HuH-7.5 (cell line): ENCODE measurements at places on chromosomes 6 and 20.
A peak's percentile ranks its signal among the peaks of the same experiment; 100 is the strongest.

- DNase-seq = no peak
Observed at GRCh38 chr20:4018023-4018748, 2.8 kb upstream of the RNF24 start.

DNA sequence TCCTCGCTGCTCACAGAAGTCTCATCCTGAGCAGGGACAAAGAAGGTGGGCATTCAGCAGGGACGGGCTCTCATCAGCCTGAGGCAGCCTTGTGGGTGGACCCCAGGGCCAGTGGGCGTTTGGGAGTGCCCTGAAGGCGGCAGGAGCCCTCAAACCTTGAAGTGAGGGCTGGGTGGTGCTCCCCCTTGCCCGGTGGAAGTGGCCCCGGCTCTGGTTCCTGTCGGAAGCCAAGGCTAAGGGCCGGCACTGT lies 110.5 kb downstream of the NOL4L start:
- DNase-seq = no peak

DNA sequence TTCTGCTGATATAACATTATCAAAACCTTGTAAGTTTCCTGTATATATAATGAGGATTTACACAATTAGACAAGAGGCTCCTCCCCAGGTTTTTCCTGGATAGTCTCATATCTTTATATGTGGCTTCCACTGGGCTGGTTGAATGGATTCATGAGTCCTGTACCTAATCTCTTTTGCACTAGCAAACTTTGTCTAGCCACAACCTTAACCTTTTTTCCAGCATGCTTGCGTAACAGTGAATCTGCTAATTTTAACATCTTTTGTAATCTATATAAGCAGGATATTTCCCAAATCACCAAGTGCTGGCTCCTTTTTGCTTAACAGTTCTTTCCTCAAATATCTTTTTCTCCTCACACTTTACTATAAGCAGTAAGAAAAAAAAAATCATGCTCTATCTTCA lies 153.6 kb downstream of the COL21A1 start:
- no peak for DNase-seq

DNA sequence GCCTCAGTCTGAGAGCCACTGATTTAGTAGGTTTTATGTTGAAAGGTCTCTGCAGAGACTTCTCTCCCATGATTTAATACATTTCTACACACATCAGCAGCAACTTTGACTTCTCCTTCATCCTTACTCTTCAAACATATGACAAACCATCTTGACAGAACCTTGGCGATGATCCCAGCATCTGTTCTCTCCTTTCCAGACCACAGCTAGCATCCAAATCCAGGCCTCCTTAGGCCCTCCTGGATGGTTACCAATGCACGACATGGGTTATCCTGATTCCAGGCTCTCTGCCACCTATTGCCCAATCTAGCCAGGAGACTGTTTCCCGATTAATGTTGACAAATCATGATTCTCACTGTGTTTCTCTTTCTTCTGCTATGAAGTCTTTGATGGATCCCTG lies 16.8 kb downstream of the LAMA4 start:
- DNase-seq = no peak

DNA sequence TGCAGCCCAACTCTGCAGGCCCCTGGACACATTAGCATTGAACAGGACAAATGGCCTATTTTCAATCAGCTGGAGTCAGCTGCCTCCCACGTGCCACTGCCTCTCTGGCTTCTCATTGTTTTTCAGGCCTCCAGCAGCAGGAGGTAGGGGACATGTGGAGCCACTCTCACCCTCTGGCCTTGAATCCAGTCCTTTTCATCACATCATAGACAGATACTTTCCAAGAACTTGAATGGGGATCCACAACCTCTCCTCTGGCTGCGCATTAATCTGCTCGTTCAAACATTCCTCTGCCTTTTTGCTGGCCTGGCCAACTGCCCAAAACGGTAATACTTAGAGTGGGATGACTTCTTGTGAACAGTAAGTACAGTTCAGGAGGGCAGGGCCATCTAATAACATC lies 592.3 kb downstream of the PKHD1 start:
- no peak for DNase-seq

GRCh38 chr6:150093397-150093796 lies 24.5 kb upstream of the ULBP3 start:
- no peak for DNase-seq

- no peak for DNase-seq
Observed at GRCh38 chr20:57393321-57394120, 2.3 kb downstream of the RBM38 start.

- no peak for DNase-seq
Observed at GRCh38 chr6:136962661-136963060, 40.6 kb downstream of the SLC35D3 start.

DNA sequence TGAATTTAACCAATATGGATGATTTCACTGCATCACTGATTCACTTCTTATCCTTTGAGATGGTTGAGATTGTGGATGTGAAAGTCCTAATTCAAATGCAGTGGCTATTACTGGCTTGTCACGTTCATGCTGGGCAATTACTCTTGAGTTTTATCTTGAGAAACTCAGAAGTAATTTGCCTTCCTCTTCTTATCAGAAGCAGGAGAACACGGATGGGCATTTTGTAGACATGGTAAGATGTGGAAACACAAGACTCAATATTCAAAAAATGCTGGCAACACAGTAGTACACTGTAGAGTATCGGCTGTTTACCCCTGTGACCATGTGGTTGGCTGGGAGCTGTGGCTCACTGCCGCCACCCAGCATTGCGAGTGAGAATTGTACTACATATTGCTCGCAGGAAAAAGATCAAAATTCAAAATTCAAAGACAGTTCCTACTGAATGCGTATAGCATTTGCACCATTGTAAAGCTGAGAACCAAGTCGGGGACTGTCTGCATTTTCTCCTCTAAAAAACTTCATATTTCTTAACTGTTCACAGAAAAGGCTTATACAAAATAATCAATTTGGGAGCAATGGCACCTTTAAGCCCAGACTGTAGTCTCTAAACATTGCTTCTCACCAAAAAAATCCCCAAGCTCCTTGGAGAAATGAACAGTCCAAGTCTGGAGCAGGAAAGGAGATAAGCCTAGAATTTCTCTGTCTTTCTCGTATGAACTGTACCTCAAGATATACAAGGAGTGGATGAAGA lies 61.9 kb upstream of the ELOVL5 start:
- DNase-seq = peak; percentile 31

DNA sequence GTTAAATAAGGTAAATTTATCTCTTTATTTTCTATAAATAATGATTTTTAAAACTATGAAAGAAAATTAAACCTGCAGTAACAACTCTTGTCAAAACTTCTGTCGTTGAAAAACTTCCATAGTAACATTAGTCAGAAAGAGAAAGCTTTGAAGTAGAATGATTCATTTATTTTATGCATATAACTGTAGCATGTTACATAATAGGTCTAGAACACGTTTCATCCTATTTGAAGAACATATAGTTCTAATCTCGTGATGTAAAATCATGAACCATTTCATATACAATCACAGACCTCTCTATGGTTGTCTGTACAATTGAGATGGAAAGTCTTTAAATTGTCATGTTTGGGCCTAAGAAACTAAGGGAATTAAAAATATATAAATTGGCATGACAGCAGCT lies 61.3 kb upstream of the MYLIP start:
- DNase-seq = no peak

- DNase-seq = no peak
Observed at GRCh38 chr6:162177746-162178145, 549.8 kb downstream of the PRKN start.

- DNase-seq = no peak
Observed at GRCh38 chr20:10481676-10482075, 46.6 kb downstream of the SLX4IP start.

DNA sequence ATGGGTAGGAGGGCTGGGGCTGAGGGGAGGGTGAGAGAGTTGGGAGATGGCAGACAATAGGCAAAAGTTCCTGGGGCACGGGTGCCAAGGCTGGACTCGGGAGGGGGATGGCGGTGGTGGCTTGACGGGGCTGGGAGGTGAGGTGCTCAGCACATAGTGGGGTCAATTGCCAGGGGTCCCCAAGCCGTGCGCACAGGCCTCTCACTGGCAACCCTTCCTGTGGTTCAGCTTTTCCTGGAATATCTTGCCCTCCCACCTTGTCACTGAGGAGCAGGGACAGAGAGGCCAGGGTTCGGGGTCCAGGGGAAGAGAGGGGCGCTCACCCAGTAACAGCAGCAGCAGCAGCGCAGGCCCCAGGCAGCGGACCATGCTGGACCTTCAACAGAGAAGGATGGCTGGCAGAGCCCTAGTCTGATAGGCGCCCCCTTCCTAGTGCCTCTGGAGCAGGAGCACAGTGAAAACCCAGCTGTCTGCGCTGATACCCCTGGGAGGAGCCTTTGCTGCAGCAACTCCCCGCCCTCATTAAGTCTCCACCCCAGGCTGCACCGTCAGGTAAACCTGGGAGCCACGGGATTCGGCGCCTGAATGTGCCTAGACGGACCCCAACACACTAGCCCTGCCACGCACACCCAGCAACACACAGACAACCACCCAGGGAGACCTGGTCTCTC lies at the start of gene GFRA4:
TSS of gene GFRA4 (minus strand) at position 369 of the 671 bp plus-strand sequence. CDS start at position 369, 0 bp downstream.
- no peak for DNase-seq
